Upper lobe of left lung (tissue), 6 donors: ENCODE measurements at places on chromosomes 16 and 17.

DNA sequence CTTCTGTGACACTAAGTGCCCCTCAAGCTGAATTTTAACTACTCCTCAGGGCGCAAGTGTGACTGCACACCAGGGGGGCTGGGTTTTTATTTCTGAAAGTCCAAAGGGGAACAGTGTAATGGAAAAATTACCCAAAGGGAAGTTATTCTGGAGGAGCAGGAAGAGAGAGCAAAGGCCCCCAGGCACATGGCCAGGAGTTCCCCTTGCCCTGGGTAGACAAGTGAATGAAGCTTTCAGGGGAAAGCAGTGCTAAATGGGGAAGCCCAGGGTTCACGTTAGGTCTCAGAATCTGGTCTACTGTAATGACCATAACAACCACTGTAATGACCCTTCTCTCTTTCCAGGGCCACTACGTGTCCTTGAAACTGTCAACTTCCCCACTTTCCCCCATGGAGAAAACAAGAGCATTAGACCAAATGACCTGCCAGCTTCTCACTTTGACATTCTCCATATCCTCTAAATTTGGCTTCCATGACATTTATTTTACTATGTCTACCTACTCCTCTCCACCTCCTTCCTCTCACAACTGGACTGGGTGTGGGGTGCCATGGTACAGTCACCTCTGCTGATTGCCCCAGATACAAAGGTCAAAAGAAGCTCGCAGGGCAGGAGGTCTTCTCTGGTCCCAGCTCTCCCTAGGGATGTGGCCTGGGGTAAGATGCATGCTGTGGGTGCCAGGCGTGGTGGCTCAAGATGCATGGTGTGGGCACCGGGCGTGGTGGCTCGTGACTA lies 34.1 kb upstream of the MMP2 start:
- no peaks in the 10 kb centered on the region for H3K4me1 ChIP-seq
- H3K4me3 ChIP-seq = no peak overlapping the region
- H3K27me3 ChIP-seq = no peaks in the 10 kb centered on the region
- no peak overlapping the region for H3K27ac ChIP-seq
- no peak for DNase-seq

- H3K36me3 ChIP-seq = peaks cover 23% of the 10 kb centered on the region
- H3K4me3 ChIP-seq = no peak overlapping the region
- H3K27ac ChIP-seq = no peak overlapping the region
- H3K27me3 ChIP-seq = no peaks in the 10 kb centered on the region
- H3K4me1 ChIP-seq = no peaks in the 10 kb centered on the region
Observed at GRCh38 chr16:104928-105327, 26.9 kb downstream of the MPG start.

- H3K27ac ChIP-seq = no peak overlapping the region
- no peaks in the 10 kb centered on the region for H3K4me1 ChIP-seq
- no peak overlapping the region for H3K4me3 ChIP-seq
- H3K27me3 ChIP-seq = no peaks in the 10 kb centered on the region
- DNase-seq = no peak
- H3K36me3 ChIP-seq = no peaks in the 10 kb centered on the region
Observed at GRCh38 chr16:51268237-51268636, 117.2 kb upstream of the SALL1 start.

DNA sequence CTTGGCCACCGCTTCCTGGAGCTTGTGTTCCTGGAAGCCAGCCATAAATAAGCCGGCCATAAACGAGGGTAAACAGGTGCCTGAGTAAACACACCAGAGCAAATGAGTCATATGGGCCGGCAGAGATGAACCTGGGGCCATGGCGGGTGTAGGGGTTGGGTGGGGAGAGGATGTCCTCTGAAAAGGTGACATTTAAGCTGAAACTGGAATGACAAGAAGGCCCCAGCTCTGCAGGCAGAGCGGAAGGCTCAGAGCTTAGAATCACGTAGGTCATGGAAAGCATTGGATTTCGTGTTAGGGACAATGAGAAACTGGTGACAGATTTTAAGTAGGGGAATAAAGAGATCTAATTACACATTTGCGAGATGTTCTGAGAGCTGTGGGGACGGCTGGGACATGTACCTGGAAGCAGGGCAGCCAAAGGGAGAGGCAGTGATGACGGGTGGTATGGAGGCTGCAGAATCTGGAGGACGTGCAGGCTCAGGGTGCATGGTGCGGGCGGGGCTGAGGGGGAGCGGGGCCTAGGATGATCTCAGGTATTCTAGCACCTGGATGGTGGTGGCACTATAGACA lies 8.1 kb upstream of the DNASE1 start:
- H3K4me1 ChIP-seq = no peaks in the 10 kb centered on the region
- H3K27me3 ChIP-seq = no peaks in the 10 kb centered on the region
- H3K36me3 ChIP-seq = peaks cover 8% of the 10 kb centered on the region
- no peak overlapping the region for H3K4me3 ChIP-seq
- no peak overlapping the region for H3K27ac ChIP-seq
- peak; percentile 18 for DNase-seq
